ENCODE measurements at places on chromosomes 1 and 21.
A peak's percentile ranks its signal among the peaks of the same experiment; 100 is the strongest.

- DNase-seq: peak; percentile 8
Measured at GRCh38 chr1:151898519-151898991, 10.8 kb downstream of the THEM4 start.

DNA sequence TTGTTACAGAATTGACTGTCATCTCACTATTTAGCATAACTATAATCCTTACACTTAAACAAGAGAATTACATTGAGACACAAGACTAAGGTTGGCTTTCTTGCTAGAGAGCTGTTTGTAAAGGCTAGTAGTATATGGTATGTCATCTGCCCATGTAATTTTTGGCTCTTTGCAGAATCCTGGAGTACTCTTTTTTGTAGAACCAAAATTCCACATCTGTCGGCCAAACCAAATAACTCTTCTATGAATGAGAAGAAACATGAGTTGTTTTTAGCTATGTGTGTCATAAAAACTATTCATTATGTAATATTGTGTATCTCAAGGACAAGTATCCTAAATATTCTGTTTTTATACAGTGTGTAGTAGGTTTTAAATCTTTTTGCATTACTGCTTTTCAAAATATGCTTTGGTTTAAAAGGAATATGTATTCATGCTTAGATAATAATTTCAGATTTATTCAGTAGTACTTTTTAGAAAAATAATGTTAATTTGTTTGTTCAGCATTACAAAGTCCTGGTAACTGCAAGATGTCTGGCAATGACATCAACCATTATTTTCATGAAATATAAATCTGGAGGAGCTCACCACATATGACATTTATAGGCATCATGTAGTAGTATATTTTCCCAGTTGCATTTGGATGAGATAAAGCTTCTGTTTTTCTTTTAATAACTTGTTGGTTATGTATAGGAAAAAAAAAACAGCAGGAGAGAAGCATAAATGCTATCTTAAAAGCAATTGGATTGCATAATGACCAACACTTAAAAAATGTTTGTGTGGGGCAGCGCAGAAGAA lies 159.8 kb downstream of the HS2ST1 start:
- no peak for DNase-seq

DNA sequence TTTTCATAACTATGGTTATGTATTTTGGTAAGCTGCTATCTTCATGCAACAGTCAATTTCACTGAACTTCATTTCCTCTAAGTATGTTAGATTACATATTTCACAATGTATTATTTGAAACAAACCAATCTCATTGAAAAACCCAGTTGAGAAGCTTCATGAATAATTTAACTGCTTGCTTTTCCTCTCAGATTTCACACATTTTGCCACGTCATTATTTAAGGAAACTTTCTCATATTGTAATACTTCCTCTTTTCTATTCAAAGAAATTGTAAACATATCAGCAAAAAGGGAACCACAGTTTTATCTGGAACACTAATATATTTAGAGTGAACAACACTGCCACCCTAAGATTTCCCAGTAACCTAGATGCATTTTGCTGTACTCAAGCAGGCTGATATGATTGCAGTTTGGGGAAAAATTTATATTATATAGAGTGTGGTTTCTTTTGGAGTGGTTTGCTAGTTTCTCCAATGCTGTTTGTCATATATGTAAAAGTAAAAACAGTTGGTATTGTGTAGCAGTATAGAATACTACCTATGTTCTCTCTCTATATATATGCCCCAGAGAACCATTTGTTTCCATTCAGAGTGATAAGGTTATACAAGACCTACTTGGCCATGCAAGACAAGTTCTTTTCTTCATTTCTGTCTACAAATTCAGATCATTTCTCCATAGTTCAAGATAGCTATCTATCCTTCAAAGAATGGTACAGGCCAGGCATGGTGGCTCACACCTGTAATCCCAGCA lies 28.4 kb upstream of the AHCTF1 start:
- DNase-seq: no peak

DNA sequence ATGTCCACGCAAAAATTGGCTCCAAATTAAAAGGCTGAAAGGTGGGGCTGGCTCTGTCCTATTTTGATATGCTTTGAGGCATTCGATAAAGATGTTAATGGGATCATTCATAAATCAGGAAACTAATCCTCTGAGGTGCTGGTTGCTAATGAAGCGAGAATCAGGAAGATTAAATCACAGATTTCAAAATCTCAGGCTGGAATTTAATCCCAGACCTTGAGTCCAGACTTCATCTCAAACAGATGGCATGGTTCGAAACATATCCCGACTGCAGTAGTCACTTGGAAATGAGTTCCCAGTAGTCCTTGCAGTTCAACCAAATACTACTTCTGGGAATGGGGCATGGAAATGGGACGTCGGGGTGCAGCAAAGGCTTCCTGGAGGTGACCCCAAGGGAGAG lies 4.5 kb upstream of the KLF17 start:
- DNase-seq: no peak

DNA sequence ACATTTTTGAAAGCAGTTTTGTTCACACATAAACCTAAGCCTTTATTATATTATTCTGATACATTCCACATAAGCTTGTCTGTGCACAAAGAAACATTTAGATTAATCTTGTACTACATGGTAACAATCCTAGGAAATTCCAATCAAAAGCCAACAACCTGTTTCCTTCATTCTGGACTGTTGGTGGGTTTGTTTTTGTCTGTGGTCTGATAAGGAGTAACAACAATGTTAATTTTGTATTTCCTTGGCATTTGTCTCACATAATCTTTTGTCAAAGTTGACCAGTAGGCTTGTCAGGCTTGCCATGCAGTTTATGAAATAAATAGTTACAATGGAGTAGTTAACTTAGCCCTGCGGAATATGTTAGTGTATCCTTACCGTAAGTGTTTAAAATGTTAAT lies 183.3 kb downstream of the DHRS3 start:
- DNase-seq: no peak

DNA sequence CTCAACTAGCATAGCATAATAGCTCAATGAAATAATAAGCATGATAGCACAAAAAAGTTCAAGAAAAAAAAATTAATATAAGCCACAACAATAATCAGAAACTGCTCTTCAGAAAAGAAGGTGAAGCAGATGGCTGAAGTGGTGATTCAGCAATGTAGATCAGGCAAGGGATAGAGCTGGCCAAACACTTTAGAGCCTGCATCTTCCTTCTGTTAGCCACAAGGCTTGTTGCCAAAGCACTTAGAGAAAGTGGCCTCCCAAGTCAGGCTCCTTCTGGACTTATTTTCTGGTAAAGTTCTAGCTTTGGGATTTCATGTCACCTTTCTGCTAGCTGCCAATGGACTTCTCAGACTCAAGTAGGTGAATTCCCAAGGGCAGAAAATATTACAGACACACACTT lies 60.3 kb upstream of the C1orf87 start:
- DNase-seq: no peak

GRCh38 chr1:41927118-41927517 lies 8.4 kb upstream of the HIVEP3 start:
- no peak for DNase-seq

GRCh38 chr1:154467434-154468102 lies 34.5 kb upstream of the TDRD10 start:
- DNase-seq: no peak

DNA sequence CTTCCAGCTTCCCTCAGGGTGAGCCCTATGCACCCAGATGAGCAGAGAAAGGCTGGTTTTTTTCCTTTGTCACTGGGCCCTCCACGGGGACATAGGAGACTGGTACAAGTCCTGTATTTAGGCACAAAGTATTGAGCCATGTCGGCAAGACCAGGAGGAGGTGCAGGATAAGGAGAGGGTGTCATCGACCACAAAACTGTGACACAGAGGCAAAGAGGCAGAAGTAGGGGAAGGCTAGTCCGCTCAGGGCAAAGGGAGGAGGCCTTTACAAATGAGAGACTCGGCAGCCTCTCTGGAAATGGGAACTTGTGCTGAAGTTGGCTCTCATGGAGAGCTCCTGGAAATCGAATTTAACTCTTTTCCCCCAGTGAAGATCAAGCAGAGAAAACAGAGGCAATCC lies 70.7 kb upstream of the CAMK1G start:
- DNase-seq: no peak

DNA sequence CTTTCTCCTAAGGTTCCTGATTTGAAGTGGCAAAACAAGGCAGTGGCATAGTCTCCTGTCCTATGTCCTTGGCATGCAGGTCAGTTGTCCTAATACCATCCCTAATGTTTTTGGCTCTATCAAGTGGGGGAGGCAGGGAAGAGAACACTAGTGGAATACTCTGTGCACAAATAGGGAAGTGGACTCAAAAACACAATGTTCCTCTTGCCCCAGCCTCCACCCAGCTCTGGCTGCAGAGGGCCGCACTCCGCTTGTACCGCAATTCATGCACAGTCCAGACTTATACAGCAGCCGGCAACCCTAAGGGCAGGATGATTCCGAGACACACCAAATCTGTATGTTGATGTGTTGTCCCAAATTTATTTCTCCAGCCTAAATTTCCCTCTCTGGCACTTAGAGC lies 14.5 kb downstream of the PLEKHO1 start:
- DNase-seq: no peak

GRCh38 chr21:46518983-46519583 lies 60.4 kb downstream of the DIP2A start:
- DNase-seq: no peak

- no peak for DNase-seq
Measured at GRCh38 chr1:179583771-179584320, 7.8 kb upstream of the TDRD5 start.

DNA sequence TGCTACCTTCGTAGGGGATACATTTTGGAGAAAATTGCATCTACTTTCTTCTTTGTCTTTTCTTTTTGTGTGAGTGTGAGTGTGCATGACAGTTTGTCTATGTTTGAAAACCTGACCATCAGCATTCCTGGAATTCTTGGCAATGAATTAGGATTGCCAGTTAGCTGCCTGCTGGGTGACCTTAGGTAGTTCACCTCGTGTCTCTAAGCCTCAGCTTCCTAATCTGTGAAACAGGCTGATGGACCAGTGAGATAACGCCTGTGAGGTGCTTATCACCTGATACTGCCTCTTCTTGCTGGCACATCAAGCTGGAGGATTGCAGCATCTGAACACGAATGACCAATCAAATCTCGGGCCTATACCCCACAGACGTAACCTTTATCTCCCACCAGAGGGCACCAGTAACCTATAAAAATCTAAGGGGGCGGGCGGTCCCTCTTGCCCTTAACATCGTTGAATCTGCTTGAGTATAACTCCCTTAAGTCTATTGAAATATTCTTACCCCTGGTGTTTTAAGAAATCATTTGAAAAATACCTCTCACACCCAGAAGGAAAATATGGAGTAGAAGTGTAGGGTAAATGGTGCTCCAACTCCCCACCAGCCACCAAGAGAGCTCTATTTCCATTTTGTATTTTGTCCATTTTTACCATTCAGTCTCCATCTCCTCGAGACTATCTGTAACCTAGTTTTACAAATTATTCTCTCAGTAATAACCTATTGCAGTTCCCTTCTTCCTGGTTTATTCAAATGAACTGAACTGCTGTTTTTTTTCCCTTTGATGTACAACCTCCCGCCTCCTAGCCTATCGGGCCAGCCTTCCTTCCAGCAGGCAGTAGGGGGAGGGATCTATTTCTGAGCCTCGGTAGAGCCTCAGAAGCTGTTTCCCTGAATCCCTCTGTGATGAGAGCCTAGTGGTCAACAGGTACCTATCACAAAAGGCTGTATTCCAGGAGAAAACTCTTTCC lies 49.7 kb downstream of the MDM4 start:
- DNase-seq: peak; percentile 5

DNA sequence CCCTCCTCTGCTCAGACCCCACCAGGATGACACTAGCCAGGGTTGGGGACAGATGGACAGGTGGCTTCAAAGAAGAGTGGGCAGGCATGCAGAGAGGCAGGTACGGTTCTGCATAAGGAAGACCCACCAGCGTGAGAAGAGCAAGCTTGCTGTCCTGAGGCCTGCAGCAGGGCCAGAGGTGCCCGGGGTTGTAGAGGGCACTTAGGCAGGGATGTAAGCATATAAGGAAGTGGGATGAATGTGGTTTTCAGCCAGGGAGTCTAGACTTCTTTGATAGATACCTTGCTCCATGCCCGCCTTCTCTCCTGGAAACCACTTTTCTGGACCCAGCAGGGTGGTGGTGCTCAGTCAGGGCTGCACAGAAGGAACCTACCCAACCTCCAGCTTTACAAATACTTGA lies 1.4 kb downstream of the TTC39A start:
- no peak for DNase-seq

DNA sequence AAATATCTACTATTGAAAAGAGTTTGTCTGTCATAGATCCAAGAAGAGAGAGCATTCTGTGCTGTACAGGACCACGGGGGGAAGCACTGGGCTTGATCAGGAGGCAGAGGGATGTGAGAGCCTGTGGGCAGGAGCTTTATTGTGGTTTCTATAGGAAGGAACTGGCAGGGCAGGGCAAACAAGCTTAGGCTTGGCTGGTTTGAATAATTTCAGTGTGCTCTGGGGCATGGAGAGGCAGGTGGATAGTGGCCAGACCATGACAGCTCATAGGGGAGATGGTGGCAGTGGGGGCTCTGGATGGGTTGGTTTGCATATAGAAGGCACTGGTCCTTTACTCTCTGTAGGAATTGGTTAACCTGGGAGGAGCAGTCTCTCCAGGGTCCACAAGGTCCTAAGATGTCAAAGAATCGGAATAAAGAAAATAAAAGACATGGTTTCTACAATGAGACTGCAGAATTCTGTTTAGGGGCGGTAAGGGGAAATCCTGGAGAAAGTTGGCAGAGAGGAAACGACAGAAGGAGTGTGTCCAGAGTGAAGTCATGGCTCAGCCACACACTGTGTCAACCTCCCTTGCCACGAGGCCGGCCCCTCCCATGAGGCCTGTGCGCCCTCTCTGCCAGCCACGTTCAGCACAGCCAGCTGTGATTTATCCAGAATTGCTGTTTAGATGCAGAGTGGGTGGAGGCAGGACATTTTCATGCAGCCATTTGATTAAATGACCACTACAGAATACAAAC lies 81.7 kb upstream of the PGBD5 start:
- no peak for DNase-seq

- DNase-seq: no peak
Measured at GRCh38 chr1:234841281-234841680, 231.3 kb upstream of the IRF2BP2 start.

GRCh38 chr21:44820851-44821250 lies 3.0 kb upstream of the SUMO3 start:
- no peak for DNase-seq

GRCh38 chr1:46446646-46447498 lies 42.8 kb upstream of the DMBX1 start:
- peak; percentile 43 for DNase-seq

DNA sequence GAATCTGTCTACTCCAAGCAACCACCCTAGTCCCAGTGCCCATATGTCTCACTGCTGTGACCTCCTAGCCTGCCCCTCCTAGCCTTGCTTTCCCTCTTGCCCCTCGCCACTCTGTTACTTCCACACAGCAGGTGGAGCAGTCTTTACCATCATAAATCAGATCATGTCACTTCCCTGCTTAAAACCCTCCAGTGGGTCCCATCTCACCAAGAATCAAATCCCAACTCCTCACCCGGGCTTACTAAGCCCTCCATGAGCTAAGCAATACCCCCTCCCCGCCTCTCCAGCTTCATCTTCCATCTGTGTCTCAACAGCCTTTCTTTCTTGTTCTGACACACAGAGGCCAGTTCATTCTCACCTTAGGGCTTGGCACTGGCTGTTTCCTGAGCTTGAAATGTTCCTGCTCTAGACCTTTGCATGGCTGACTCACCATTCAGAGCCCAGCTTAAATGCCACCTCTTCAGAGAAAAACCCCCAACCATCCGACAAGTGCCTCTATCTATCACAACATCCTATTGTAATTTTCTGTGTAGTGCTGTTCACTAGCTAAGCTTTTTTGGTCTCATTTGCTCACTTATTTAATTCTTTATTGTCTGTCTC lies 22.3 kb downstream of the KNCN start:
- DNase-seq: no peak

All from stimulated activated CD8-positive, alpha-beta memory T cell treated with anti-CD3 and anti-CD28 coated beads, Interleukin-7, amount 100 ng/mL, for 4 hours (primary cell).